Femur (tissue), 1 donor: ENCODE measurements at places on chromosomes 2 and 18.

DNA sequence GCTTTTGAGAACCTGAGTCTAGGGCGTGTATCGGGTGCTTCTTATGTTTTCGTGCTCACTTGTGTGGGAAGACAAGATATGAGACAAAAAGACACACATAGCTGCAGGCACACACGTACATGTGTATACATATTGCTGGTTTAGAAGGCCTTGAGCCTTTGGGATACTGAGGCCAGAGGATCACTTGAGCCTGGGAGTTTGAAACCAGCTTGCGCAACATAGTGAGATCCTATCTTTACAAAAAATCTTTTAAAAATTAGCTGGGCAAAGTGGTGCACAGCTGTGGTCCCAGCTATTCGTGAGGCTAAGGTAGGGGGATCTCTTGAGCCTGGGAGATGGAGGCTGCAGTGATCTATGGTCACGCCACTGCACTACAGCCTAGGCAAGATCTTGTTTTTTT, 18.8 kb upstream of the NEDD4L start:
- DNase-seq, result no peak

DNA sequence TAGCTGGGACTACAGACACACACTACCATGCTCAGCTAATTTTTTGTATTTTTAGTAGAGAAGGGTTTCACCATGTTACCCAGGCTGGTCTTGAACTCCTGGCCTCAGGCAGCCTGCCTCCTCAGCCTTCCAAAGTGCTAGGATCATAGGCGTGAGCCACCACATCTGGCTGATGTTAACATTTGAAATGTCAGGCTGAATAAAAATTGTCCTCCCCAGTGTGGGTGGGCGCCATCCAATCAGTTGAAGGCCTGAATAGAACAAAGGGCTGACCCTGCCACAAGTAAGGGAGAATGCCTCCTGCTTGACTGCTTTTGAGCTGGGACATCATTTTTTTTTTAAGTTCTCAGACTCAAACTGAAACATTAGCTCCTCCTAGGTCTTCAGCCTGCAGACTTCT, 21.0 kb upstream of the RHOB start:
- no peak for DNase-seq

GRCh38 chr2:237330541-237330940, 83.4 kb downstream of the COL6A3 start:
- no peak for DNase-seq

DNA sequence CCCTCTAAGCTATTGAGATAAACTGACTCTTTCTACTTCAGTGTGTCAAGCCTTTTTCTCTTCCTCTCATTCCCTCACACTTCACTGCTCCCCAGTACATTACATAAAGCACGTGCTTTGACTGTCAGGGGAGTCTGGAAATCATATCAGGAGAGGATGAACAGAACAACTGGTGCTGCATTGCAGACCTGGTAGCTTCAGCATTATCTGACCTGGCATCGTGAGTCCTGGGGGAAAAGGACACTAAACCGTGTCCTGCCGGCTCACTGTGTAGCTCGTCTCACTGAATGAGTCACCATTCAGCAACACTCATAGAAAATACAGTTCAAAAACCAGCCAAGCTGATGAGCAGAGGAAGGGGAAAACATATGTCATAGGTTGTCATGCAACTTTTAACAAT, 108.5 kb upstream of the UNC80 start:
- no peak for DNase-seq
